Thoracic aorta (tissue), 2 donors: ENCODE measurements at places on chromosomes 11 and 22.

GRCh38 chr11:22725079-22725478 lies 58.7 kb downstream of the GAS2 start:
- no peaks in the 10 kb centered on the region for H3K36me3 ChIP-seq
- no peaks in the 10 kb centered on the region for H3K4me1 ChIP-seq
- peaks cover 3% of the 10 kb centered on the region for H3K27me3 ChIP-seq
- no peak overlapping the region for H3K4me3 ChIP-seq

DNA sequence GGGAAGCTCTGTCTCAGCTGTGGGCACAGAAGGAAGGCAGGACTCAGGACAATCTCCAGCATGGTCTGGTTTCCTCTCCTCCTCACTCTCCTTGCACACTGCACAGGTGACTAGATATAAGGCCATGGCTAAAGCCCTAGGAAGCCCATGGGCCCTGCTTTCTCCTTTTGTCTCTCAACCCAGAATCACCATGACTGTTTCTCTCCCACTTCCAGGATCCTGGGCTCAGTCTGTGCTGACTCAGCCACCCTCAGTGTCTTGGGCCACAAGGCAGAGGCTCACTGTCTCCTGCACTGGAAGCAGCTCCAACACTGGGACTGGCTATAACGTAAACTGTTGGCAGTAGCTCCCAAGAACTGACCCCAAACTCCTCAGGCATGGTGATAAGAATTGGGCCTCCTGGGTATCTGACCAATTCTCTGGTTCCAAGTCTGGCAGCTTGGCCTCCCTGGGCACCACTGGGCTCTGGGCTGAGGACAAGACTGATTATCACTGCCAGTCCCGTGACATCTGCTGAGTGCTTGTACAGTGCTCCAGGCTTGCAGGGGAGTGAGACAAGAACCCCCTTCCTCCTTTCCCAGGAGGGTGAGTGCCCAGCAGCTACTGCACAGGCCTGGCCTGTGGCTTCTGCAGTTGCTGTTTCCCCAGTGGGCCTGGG lies 104.0 kb upstream of the TOP3B start:
- H3K27me3 ChIP-seq = no peaks in the 10 kb centered on the region
- DNase-seq = no peak
- no peak overlapping the region for H3K4me3 ChIP-seq
- H3K27ac ChIP-seq = no peak overlapping the region
- no peaks in the 10 kb centered on the region for H3K36me3 ChIP-seq

GRCh38 chr11:124277804-124278203 lies 21.6 kb downstream of the OR8G5 start:
- no peak for DNase-seq
- no peaks in the 10 kb centered on the region for H3K27me3 ChIP-seq
- H3K4me3 ChIP-seq = no peak overlapping the region
- no peaks in the 10 kb centered on the region for H3K36me3 ChIP-seq

GRCh38 chr11:2076441-2076840 lies 62.7 kb downstream of the IGF2 start:
- no peak overlapping the region for H3K4me3 ChIP-seq
- no peak for DNase-seq
- no peaks in the 10 kb centered on the region for H3K4me1 ChIP-seq
- no peak overlapping the region for H3K27ac ChIP-seq
- H3K27me3 ChIP-seq = no peaks in the 10 kb centered on the region

DNA sequence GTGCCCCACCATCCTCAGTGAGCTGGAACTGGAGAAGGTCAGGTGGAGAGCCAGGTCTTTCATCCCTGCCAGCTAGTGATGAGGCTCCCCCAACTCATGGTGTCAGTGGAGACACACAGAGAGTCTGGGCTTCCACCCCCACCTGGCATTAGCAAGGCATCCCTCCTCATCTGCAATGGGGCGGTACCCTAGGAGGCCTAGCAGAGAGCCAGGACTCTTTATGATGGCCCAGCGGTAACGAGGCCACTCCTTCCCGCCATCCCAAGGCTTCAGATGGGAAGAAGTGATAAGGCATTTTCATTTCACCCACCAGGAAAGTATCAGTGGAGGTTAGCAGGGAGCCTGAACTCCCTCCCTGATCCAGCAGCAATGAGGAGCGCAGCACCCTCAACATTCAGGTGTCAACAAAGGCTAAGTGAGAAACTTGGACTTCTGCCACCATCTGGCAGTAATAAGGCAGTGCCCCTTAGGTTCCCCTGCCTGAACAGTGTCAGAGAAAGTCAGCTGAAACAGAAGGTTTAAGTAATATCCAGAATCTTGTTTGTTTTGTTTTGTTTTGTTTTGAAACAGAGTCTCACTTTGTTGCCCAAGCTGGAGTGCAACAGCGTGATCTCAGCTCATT lies 40.5 kb upstream of the FBLN1 start:
- peaks cover 22% of the 10 kb centered on the region for H3K4me1 ChIP-seq
- no peaks in the 10 kb centered on the region for H3K36me3 ChIP-seq
- DNase-seq = no peak
- no peaks in the 10 kb centered on the region for H3K27me3 ChIP-seq
- no peak overlapping the region for H3K4me3 ChIP-seq

DNA sequence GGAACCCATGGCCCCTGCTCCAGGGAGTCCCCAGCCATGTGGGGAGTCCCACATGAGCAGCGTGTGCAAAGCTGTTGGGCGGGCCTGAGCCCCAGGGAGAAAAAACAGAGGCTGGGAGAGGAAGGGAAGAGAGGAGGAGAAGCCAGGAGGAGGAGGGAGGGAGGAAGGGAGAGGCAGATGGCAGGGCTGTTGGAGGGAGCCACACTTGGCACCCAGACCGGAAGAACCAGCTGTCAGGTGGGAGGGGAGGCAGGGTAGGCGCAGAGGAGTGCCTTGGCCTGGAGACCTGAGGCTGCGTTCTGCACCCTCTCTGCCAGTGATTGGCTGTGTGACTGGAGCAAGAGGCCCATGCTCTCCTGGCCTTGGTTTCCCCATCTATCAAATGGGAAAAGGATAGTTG lies 6.7 kb downstream of the SYNGR1 start:
- no peaks in the 10 kb centered on the region for H3K4me1 ChIP-seq
- H3K4me3 ChIP-seq = no peak overlapping the region
- no peaks in the 10 kb centered on the region for H3K36me3 ChIP-seq
- H3K27me3 ChIP-seq = no peaks in the 10 kb centered on the region

DNA sequence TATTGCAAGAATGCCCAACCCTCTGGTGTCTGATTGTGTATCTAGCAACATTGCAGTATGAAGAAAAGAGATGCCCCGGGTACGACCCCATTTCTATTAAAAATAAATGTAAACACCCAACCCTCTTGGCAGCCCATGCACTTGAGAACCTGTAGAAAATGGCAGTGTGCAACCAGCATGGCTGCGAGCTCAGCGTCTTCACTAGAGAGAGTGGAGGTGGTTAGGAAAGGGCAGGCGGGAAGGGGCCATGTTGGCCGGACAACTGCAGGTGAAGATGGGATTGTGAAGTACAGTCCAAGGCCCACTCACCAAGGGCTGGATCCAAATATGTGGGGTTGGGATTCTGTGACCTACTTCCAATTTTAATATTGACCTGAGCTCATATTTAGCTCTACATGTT lies 15.9 kb downstream of the PEX26 start:
- no peaks in the 10 kb centered on the region for H3K27me3 ChIP-seq
- H3K36me3 ChIP-seq = peaks cover 6% of the 10 kb centered on the region
- H3K27ac ChIP-seq = no peak overlapping the region

- DNase-seq = no peak
- no peaks in the 10 kb centered on the region for H3K36me3 ChIP-seq
- no peak overlapping the region for H3K27ac ChIP-seq
- no peak overlapping the region for H3K4me3 ChIP-seq
- H3K4me1 ChIP-seq = no peaks in the 10 kb centered on the region
- H3K27me3 ChIP-seq = no peaks in the 10 kb centered on the region
Observed at GRCh38 chr11:62186195-62186594, 3.8 kb upstream of the SCGB1D1 start.

DNA sequence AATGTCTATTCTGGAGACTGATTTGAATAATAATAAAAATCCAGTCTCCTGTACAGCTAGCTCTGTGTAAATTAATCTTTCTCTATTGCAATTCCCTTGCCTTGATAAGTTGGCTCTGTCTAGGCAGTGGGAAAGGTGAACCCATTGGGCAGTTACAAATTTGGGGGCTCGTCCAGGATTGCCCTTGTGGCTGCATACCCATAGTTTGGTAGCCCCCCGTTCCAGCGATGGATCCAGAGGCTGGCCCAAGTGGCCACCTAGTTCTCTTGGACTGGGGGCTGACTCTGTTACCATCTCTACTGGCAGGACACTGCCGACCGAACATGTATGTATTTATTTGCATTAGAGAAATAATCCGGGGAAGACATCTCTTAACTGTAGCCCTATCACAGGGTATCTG lies 326.2 kb upstream of the PDGFD start:
- no peaks in the 10 kb centered on the region for H3K36me3 ChIP-seq
- DNase-seq = no peak
- H3K27ac ChIP-seq = no peak overlapping the region

DNA sequence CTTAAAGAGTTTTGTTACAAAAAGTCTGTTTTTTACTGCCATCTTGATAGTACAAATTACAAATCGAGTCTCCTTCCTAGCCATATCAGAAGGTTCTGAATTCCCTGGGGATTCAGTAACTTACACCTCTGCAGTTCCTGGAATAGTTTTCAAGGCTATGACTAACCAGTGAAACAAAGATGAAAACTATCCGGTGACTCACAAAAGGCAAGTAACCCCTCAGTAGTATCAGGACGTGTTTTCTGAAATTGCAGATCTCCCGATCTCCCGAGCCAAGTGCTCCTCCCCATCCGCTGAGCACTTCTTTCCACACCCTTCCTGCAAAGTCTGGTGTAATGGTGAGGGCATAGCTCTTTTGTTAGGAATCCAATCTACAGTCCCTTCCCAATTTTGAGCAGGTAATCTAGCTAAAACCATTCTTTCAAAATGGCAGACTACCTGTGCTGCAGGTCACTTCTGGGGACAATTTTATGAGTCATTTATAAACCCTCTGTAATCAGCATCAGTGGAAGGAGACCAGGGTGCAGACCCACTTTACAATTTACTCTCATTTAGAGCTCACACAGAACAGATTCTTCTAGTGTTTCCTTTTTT lies 7.7 kb downstream of the E2F8 start:
- H3K4me1 ChIP-seq = no peaks in the 10 kb centered on the region
- no peaks in the 10 kb centered on the region for H3K27me3 ChIP-seq
- H3K36me3 ChIP-seq = no peaks in the 10 kb centered on the region
- H3K4me3 ChIP-seq = no peak overlapping the region
- H3K27ac ChIP-seq = no peak overlapping the region

- H3K27me3 ChIP-seq = no peaks in the 10 kb centered on the region
- H3K27ac ChIP-seq = no peak overlapping the region
- H3K4me1 ChIP-seq = no peaks in the 10 kb centered on the region
- H3K4me3 ChIP-seq = no peak overlapping the region
- H3K36me3 ChIP-seq = no peaks in the 10 kb centered on the region
Observed at GRCh38 chr11:64752175-64752970, 7.4 kb downstream of the PYGM start.

GRCh38 chr11:100706179-100706578 lies 19.1 kb downstream of the ARHGAP42 start:
- no peak overlapping the region for H3K27ac ChIP-seq
- no peak for DNase-seq
- no peaks in the 10 kb centered on the region for H3K27me3 ChIP-seq
- H3K36me3 ChIP-seq = no peaks in the 10 kb centered on the region
- H3K4me1 ChIP-seq = peaks cover 10% of the 10 kb centered on the region

GRCh38 chr11:2549491-2549875 lies 104.7 kb downstream of the KCNQ1 start:
- H3K27ac ChIP-seq = no peak overlapping the region
- no peaks in the 10 kb centered on the region for H3K4me1 ChIP-seq
- H3K36me3 ChIP-seq = no peaks in the 10 kb centered on the region

- H3K27ac ChIP-seq = peak overlapping the region; percentile 88
- peak overlapping the region; percentile 99 for H3K4me3 ChIP-seq
- H3K27me3 ChIP-seq = no peaks in the 10 kb centered on the region
- no peak for DNase-seq
- H3K36me3 ChIP-seq = no peaks in the 10 kb centered on the region
Observed at GRCh38 chr22:29604076-29604360, 585 bp downstream of the NF2 start.

GRCh38 chr11:73480677-73481076 lies 104.5 kb downstream of the RELT start:
- no peaks in the 10 kb centered on the region for H3K36me3 ChIP-seq
- H3K4me1 ChIP-seq = no peaks in the 10 kb centered on the region
- no peak overlapping the region for H3K4me3 ChIP-seq
- no peak overlapping the region for H3K27ac ChIP-seq
- DNase-seq = no peak

- H3K36me3 ChIP-seq = no peaks in the 10 kb centered on the region
- no peaks in the 10 kb centered on the region for H3K27me3 ChIP-seq
- no peak overlapping the region for H3K4me3 ChIP-seq
- no peak for DNase-seq
- no peaks in the 10 kb centered on the region for H3K4me1 ChIP-seq
Observed at GRCh38 chr11:109956124-109956793, 136.9 kb upstream of the ZC3H12C start.

DNA sequence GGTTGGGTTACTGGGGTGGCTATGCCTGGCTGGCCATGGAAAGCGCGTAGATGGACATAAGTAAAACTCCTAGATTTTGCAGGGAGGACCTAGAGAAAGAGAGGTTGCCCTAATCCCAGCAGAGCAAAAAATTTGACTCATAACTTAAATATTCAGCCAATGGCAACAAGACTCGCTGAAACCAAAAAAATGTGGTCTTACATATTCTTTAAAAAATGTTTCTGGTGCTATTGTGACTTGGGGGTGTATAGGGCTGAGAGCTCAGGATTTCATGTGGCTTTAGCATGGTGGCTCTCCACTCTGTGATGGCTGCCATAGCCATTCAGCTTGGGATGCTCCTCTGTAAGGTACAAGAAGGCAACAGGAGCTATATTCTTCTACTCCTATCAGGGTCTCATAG lies 27.2 kb upstream of the PDGFD start:
- peaks cover 9% of the 10 kb centered on the region for H3K4me1 ChIP-seq
- H3K27me3 ChIP-seq = no peaks in the 10 kb centered on the region
- H3K27ac ChIP-seq = no peak overlapping the region
- H3K4me3 ChIP-seq = no peak overlapping the region
- no peak for DNase-seq
- H3K36me3 ChIP-seq = no peaks in the 10 kb centered on the region

GRCh38 chr11:128965485-128965884 lies 22.8 kb upstream of the TP53AIP1 start:
- H3K36me3 ChIP-seq = peaks cover 16% of the 10 kb centered on the region
- H3K4me3 ChIP-seq = no peak overlapping the region
- no peak overlapping the region for H3K27ac ChIP-seq
- no peaks in the 10 kb centered on the region for H3K4me1 ChIP-seq
